Naive thymus-derived CD8-positive, alpha-beta T cell (primary cell): ENCODE measurements at places on chromosomes 16 and 17.

GRCh38 chr17:15092762-15093161, 172.4 kb downstream of the PMP22 start:
- DNase-seq: no peak

- DNase-seq: no peak
These were observed 69.4 kb downstream of the WSB1 start for GRCh38 chr17:27363326-27363725.

GRCh38 chr16:67927131-67927941, 4.3 kb downstream of the CTRL start:
- DNase-seq: no peak

DNA sequence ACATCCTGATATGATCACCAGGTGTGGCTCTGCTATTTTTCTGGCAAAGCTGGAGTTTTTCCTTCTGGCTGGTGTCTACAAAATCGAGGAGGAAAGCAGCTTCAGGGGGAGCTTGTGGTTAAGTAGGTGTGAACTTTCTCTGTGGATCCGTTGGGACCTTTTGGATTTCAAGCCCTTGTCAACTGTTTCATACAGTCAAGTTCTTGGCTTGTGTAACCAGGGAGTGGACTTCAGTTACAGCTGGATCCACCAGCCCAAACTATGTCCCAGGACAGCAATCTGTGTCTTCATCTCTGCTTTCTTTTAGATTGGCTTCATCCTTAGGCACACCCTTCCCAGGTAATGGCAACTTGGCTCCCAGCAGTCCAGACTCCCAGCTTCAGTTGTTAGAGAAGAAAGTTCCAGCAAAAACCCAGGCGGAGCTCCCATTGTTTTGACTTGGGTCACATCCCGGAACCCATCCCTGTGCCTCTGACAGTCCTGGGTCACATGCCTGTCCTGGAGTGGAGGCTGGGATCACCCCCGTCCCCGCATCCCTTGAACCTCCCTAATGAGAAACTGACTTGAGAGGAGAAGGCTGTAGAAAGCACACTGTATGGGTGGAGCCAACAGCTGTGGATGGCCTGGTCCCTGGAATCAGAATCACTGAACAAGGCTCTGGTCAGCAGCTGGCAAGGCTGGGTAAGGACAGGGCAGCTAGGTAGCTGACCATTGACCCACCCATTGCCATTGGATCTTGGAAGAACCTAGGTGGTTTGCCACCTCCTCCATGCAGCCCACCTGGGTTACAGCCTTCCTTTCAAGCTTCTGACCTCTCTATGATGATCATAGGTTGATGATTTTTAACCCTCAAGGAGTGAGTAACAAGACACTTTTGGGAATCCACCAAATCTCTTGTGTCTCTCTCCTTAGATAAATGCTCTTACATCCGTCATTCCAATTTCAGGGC, 18.1 kb downstream of the NKD1 start:
- DNase-seq: no peak

GRCh38 chr16:67565470-67566100, 3.3 kb downstream of the CTCF start:
- DNase-seq: no peak

- DNase-seq: no peak
These were observed 27.9 kb downstream of the ADCY7 start for GRCh38 chr16:50293994-50294855.
